ENCODE measurements at places on chromosomes 7 and 10.

DNA sequence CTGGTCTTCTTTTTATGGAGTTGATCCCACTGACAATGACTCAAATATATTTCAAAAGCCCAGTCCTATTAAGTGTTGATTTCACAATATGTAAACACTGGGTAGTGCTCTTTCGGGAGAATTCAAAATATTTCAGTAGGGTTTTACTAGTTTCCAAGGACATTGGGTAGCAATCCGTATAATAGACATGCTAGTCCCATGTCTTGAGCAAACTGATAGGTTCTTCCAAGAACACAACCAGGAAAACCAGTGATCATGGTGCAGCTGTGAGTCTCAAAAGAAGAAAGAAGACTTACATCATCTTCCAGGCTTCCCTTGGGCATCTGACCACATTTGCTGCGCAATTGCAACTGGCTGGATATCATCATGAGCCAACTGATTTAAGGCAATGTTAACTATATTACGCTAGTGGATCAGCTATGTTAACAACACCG lies 59.3 kb upstream of the APBB1IP start:
- DNase-seq = no peak

DNA sequence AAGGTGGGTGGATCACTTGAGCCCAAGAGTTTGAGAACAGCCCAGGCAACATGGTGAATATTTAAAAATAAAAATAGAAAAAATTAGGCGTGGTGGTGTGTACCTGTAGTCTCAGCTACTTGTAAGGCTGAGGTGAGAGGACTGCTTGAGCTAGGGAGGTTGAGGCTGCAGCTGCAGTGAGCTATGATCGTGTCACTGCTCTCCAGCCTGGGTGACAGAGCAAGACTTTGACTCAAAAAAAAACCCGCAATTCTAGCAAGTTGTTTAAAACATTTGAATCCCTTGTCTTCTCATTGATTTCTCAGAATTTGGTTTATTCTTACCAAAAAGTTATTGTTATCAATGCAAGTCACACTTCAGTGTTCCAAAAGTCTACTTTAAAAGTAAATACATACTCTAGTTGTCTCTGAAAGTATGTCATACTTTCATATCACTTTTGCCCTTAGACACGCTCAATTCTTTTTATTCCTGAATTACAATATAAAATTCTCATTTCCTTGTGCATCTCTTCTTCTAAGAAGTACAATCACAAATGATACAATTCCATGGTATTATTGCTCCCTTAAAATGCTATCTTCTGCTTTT lies 6.3 kb downstream of the EPC1 start:
- no peak for DNase-seq

DNA sequence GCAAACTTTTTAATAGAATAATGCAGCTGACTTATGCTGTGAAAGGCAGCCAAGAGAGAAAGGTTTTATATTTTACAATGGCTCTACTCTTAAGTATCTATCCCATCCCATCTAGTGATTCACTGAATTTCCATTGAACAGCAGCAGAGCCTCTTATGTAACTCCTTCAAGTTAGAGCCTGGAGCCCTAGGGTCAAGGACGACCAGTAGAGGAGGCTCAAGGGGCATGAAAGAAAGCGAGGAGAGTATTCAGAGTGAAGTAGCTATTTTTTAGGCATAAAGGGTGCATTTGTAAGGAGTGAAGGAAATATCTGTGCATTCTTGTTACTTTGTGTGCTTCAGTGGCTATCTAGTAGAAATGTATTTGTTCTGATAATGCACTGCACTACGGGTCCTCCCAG lies 180.2 kb upstream of the TPK1 start:
- DNase-seq = no peak

DNA sequence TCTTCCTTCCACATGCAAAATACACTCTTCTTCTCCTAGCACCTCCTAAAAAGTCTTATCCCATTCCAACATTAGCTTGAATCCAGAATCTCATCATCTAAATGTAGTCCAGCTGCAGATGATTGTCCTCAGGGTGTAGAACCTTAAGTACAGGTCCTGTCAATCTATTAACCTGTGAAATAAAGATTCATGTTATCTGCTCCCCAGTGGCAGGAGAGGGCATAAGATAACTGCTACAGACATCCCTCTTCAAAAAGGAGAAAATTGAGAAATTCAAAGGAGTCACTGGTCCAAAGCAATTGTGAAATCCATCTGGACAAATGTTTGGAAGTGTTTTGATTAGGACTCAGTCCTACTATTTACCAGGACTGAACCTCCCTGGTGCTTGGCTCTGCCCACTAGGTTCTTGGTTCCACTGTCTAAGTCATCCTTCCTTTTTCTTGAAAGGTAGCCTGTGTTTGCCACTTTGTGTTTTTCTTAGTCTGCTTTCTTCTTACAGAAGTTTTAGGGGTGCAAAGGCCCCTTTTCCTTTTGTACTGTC lies 96.2 kb downstream of the ADD3 start:
- DNase-seq = no peak

DNA sequence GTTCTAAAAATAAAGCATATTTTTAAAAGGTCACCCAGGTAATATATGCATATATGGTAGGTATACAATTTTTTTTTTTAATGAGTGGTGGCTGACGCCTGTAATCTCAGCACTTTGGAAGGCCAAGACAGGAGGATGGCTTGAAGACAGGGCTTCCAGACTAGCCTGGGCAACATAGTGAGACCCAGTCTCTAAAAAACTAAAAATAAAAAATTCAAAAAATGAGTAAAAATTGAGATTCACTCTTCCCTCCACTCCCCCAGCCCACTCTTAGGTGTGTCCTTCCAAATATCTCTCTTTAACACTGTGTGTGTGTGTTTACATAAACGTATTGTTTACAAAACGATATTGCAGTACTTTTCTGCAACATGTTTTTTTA lies 929 bp upstream of the ANXA11 start:
- no peak for DNase-seq

- no peak for DNase-seq
These were observed 43.9 kb upstream of the KCND2 start for GRCh38 chr7:120229084-120229483.

DNA sequence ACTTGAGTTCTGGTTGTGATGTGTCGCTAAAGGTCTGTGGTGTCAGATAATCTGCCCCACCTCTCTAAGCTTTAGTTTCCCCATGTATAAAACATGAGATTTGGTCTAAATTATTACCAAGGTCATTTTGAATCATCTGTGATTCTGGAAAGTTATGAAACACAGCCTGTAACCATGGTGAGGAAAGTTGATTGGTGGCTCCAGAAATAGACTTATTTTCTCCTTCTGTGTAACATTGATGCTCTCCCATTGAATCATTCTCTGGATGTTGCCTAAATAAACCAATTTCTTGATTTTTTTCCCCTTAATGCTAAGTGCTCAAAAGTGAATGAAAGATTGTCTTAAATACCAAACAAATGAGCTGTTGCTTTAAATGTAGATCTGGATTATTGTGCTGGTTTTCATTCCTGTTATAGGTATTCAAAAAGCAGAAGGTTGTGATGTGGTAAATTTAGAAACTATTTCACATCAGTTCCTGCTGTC lies 30.0 kb upstream of the PCGF5 start:
- no peak for DNase-seq

GRCh38 chr7:151658778-151659177 lies 139.1 kb upstream of the RHEB start:
- DNase-seq = no peak

DNA sequence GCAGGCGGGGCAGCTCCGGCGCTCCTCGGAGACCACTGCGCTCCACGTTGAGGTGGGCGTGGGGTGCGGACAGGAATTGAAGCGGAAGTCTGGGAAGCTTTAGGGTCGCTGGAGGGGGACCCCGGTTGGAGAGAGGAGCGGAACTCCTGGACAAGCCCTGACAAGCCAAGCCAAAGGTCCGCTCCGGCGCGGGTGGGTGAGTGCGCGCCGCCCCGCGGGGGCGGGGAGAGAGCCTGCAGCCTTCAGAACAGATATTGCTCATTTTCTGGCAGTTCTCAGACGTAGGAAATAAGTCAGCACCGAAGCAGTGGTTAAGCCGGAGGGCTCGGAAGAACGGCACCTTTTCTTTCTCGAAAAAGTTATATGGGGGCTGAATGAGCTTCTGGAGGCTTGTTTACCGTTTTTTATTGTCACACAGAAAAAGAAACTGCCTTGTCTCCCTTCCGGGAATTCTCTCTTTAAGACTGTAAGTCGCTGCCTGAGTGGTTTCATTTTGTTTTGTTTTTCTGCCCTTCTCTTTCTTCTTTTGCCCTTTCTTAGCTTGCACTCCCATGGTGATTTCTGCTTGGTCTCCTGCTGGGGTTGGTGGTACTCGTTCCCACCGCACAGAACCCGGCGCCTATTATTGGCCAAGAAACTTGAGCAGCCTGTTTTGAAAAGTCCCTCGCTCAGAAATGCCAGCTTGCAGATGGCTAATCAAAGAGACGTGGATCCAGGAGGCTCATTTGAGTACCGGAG lies 732 bp downstream of the FAS start:
- DNase-seq = no peak

- DNase-seq = no peak
These were observed 307.2 kb downstream of the PRPF18 start for GRCh38 chr10:13893926-13894325.

DNA sequence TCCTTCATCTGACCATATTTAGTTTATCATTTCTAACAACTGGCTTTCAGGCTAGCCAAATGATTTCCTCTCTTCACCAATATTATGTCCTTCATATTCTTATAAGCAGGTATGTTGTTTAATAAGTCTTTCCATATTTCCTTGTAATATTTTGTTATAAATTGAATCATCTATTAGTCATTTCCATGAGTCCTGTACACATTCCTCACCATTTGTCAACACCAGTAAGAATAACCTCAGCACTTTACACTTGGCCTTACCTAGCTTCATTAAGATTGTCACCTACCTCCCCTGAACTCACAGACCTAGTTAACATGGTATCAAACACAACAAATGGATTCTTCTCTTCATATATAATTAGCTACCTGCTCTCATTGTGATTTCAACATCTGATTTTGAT lies 282.3 kb downstream of the SEMA3D start:
- DNase-seq = no peak

DNA sequence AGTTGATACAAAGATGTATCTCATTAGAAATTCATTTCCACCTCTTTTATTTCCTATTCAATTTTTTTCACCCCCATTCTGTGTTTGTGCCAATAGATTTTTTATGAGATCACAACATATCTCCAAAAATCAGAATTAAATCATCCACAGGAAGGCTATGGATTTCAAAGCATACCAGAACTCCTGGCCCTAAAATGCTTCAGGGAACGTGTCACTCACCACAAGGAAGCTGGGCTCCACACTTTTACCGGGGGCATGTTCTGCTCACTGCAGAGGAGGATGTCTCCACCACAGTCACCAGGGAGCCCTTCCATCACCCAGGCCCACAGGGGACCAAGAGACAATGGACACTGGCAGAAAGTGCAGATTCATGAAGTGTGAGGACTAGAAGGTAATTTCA lies 456.8 kb downstream of the KCNMA1 start:
- no peak for DNase-seq

DNA sequence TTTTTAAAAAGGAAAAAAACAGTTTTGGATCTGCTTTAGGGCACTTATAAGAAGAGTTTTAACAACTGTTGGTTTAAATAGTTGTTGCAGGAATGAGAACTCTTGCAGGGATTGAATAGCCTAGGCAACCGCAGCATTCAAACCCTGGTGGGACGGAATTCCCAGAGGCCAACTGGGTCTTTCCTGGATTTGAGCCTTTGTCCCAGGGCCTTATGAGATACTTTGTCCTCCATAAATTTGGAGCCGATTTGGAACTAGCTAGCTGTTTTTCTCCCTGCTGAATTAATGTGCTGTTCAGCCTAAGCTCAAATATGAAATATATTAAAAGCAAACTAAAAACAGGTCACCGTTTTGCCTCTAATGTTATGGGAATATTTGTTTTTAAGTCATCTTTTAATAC lies 109.6 kb downstream of the LRMDA start:
- no peak for DNase-seq

DNA sequence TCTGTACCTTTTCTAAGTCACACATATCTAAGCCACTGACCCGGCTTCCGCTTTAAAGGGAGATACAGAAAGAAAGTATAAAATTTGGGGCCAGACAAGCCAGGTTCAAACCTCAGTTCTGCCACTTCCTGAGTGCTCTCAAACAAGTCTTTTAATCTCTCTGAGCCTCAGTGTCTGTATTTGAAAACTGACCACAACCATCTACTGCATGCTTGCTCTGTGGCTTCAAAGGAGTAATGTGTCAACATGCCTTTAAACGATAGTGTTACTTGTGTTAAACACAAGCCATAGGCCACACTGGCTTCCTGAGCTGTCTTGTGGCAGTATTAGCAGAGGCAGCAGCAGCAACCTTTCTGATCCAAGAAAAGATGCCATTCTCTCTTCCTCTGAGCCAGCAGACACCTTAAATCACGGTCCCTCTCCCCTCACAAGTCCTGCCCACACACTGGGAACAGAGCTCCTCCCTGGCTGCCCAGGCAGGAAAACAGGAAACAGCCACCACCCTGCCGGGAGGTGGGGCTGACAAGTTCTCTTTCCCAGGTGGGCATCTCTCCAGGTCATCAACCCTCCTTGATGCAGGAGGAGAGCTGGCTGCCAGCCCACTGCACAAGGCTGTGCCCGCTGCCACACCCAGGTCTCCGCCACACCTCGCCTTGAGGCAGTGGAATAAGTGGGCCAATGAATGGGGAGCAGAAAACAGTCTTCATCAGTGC lies 10.7 kb downstream of the HIP1 start:
- DNase-seq = no peak

DNA sequence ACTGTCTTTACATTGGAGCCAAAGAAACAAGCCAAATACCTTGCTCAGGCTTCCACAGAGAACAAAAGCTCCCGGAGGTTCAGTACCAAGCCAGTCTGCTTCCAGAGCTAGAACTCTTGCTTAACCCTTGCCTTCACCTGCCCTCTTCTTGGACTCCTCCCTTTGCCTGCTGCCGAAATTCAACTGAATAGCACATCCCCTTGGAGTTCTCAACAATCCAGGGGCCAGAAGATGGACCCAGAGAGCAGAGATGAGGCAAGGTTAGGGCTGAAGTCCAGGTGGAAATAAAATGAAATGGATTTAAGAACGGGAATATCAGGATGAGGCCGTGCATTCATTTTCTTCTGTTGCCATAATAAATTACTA lies 876 bp upstream of the PIK3AP1 start:
- DNase-seq = no peak

DNA sequence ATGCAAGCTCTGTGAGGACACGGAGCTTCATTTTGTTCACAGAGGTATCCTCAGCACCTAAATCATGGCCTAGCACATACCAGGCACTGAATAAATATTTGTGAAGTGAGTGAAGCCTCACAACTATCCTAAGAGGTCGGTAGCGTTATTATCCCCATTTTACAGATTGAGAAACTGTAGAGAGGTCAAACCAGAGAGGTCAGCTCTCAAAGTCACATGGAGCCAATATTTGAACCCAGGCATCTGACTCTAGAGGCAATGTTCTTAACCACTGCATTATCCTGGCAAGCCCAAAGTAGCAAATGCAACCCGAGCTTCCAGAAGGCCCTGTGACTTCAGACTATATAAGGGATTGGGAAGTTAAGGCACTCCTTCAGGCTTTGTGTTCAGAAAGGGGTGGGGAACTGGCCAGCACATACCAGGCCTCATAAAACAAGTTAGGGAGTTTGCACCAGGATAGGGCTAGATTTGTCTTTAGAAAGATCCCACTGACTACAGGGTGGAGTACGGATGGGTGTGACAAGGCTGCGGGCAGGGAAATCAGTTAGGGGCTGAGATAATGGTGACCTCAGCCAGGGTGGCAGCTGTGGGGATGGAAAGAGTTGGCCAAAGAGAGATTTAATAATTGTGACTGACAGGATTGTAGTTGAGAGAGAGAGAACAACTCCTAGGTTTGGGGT lies 101.4 kb downstream of the TBXAS1 start:
- DNase-seq = no peak

GRCh38 chr10:124671486-124672075 lies 72.6 kb downstream of the FAM53B start:
- no peak for DNase-seq
